ENCODE measurements at places on chromosomes 11 and 22. TPM values are rescaled to one million over a fixed set of nuclear protein-coding genes. Genes with fewer than 3 reads are reported as not detected.

- DNase-seq = peak; percentile 82
These were observed 1.5 kb downstream of the DDB2 start for GRCh38 chr11:47216121-47216798.

DNA sequence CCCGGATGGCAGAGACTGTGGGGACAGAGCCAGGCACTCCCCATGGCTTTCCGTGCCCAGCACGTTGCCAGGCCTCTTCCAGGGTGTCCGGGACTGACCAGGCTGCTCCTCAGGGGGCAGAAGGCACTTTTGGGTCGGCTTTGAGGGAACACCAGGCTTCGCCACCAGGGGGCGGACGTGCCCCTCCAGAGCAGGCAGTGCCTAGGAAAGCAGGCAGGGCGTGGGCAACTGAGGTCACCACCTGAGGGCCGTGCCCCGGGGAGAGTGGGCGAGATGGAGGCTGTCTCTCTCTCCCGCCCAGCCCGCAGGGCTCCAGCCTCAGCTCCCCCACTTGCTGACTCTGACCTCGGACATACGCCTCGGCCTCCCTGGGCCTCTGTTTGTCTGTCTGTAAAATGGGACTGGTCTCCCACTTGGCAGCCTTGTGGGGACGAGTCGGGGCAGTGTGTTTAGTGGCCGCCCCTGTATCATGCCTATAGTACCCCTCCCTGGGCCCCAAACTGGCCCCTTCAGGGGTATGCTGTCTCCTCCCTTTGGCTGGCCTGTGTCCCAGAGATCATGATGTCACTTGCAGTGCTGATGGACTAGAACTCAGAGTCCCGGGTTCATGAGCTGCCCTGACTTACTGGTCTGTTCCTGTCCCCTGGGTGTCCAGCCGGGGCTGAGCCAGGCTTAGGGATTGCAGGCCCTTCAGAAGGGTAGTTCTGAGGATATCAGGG is 4.4 kb upstream of the PRR5 start:
- DNase-seq = peak; percentile 93

Gene PLXNB2
- 6.3 TPM for total RNA-seq

- no peak for DNase-seq
These were observed 197.1 kb downstream of the FAM76B start for GRCh38 chr11:95592471-95592870.

- DNase-seq = no peak
These were observed 25.0 kb downstream of the MN1 start for GRCh38 chr22:27776650-27776958.

Gene AIFM3
- 0.21 TPM for total RNA-seq

DNA sequence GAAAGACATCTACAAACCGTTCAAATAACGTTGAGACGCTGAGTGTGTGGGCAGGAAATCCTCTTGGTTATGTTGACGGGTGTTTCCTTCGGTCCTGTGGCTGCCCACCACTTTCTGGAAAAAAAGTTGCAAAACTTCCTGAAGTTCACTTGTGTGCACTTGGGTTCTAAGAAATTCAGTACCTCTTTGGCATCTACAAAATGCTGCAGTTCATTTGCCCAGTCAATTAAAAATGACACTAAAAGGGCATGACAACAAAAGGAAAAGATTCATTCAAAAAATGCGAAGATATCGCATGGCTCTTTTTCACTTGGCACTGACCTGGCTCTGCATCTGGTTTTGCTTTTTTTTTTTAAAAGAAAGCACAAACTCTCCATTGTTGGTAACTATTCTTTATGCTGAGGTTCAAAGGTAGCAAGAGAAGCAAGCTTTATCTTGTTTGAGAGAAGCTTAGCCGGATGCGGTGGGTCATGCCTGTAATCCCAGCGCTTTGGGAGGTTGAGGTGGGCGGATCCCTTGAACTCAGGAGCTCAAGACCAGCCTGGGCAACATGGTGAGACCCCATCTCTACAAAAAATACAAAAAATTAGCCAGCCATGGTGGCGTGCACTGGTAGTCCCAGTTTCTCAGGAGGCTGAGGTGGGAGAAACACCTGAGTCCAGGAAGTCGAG is 10.6 kb upstream of the XBP1 start:
- peak; percentile 46 for DNase-seq

Measured in activated CD4-positive, alpha-beta T cell treated with anti-CD3 and anti-CD28 coated beads for 36 hours (primary cell).